ENCODE measurements at places on chromosomes 5 and 9. TPM values are rescaled to one million over a fixed set of nuclear protein-coding genes. Genes with fewer than 3 reads are reported as not detected.
A peak's percentile ranks its signal among the peaks of the same experiment; 100 is the strongest.

GRCh38 chr9:93298498-93299417 is 114.8 kb downstream of the WNK2 start:
- no peak overlapping the region for H3K27ac ChIP-seq
- DNase-seq, result peak; percentile 85
- H3K36me3 ChIP-seq, result no peaks in the 10 kb centered on the region
- no peaks in the 10 kb centered on the region for H3K27me3 ChIP-seq

DNA sequence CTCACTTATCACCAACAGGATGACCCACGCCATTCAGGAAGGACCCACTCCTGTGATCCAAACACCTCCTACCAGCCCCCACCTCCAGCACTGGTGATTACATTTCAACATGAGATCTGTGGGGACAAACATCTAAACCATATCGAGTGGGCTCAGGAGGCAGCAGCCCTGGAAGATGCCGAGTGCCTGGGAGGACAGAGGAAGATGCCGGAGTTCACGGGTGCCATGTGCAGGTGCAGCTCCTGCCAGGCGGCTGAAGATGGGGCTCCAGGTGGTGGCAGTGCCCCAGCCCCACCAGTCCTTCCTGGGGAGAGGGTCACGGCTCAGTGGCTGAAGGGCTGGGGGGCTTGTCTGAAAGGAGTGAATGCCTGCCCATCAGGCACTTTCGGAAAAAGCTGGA is 6.1 kb upstream of the CEP72 start:
- H3K36me3 ChIP-seq, result no peaks in the 10 kb centered on the region
- DNase-seq, result no peak
- no peaks in the 10 kb centered on the region for H3K4me1 ChIP-seq
- peaks cover 17% of the 10 kb centered on the region for H3K27me3 ChIP-seq
- no peak overlapping the region for H3K27ac ChIP-seq

GRCh38 chr9:18837402-18837801 is 195.6 kb downstream of the SAXO1 start:
- no peaks in the 10 kb centered on the region for H3K4me1 ChIP-seq
- H3K4me3 ChIP-seq, result no peak overlapping the region
- no peak for DNase-seq
- H3K27me3 ChIP-seq, result no peaks in the 10 kb centered on the region
- H3K36me3 ChIP-seq, result peaks cover 13% of the 10 kb centered on the region

The DMRT3 gene
- not detected for total RNA-seq

The ZNF483 gene
- 5.9 TPM for total RNA-seq

The CDO1 gene
- total RNA-seq, result 8.3 TPM

The SLC34A3 gene
- total RNA-seq, result not detected
